GM12864 (cell line): ENCODE measurements at places on chromosomes 2 and 18.

DNA sequence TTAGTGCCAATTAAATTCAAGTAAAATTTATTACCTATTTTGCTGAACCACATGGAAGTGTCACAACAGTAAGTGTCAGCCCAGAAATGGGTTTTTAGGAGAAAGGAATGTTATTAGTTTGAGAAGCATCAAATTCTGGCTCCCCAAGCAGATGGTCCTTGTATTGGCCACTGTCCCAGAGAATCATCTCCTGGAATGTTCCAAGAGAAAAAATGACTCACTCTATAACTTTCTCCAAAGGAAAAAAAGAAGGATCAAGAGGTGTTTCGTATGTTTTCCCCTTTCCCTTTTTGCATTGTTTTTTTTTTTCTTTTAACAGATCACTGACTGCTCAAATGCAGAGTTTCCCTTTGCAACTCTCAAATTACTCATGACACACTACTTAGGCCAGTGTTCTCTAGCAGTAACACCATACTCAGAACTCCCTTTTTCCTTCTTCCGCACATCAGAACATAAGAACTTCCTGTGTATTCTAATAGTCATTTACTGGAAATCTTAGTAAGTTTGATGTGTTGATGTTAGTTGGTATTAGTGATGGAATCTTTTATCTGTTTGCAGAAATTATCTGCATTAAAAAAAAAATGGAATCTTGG lies 390.3 kb downstream of the GPD2 start:
- no peak for DNase-seq

DNA sequence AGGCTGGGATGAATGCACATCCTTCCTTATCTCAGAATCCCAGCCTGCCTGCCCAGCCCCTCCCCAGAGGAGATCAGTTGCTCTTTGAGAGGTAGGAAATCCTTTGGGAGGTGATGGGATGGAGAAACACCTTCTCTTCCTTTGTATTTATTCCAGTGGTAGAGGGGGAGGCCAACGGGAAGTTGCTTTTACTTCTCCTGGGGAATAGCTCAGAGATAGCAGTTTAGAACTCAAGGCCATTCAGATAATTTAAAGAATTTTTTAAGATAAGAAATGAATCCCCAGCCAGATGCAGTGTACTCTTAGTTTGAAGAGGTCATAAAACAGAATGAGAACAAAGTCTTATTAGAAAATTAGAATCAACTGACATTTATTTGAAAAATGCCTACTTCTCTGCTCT lies 67.4 kb upstream of the PPM1B start:
- no peak for DNase-seq

DNA sequence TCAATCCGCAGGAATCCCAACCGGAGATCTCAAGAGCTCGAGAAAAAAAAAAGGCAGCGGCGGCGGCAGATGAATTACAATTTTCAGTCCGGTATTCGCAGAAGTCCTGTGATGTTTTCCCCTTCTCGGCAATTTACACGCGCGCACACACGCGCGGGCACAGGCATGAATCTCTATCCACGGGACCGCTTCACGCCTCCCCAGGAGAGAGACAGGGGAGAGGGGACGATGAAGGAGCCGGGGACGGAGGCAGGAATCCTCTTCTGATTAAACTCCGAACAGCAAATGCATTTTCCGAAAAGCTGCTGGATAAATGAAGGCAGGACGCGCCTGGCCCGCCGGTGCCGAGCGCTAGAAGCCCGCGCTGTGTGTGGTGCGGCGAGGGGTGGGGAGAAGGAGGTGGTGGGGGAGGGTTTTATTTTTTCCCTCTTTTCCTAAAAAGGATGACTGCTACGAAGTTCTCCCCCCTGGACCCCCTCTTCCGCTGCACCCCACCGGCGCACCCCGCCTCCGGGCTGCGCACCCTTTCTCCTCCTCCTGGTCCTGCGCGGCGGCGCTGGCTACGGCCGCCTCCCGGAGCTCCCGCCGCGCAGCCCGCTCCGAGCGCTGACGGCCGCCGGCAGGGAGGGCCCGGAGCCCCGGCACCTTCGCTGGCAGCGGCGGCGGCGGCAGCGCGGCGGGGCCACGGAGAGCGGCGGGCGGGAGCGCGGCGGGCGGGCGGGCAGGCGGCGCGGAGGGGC lies at the start of gene BCL2:
Gene BCL2, minus strand, starts transcription at position 387 of the 740 bp plus-strand sequence.
- no peak for DNase-seq

GRCh38 chr2:13504808-13505207 lies 788.1 kb downstream of the TRIB2 start:
- no peak for DNase-seq

DNA sequence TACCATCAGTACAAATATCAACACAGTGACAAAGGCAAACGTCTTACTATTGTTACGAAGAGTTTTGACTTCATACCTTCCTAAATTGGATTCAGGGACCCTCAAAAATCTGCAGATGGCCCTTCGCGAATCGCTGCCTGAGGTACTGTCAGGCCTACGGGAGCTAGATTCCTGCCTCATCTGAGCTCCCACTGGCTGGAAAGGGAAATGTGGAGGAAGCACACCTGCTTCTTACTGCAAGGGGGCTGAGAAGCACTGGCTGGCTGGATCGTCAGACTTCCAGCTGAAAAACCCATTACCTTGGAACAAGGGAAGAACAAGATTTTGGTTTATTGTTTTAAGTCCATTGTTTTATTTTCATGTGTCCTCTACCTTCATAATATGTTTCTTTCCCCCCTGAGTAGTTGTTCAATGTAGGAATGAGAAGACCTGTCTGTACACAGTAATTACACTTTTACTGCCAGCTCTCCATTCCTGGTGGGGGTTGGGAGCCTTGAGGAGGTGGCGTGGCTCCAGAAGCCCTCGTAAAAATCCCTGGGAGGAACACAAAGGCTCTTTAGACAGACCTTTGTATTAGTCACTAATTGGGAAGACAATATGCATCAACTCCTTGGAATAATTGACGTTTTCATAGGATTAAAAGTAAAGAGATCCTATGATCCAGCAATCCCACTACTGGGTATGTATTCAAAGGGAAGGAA lies 124.1 kb upstream of the NOSTRIN start:
- no peak for DNase-seq

GRCh38 chr18:70036771-70037347 lies 89.2 kb upstream of the CD226 start:
- DNase-seq = peak; percentile 80

GRCh38 chr18:21389903-21390302 lies 147.9 kb downstream of the GREB1L start:
- no peak for DNase-seq
